ENCODE measurements at places on chromosomes 7 and 10.

DNA sequence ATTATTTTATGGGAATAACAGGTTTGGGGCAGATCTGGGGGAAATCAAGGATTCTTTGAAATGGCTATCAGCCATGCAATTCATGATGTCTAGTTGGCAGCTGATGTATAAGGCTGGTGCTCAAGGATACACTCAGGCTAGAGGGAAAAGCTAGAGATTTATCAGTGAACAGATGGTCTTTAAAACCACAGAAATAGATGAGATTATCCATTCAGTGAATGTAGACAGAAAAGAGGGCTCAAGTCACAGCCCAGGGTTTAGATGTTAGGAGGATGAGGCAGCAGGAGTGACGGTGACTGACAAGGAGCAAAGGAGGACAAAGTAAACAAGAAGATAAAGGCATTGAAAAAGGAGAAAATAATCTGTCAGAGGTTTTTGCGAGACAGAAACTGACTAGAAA, 238.7 kb downstream of the CDK14 start:
- DNase-seq: no peak

DNA sequence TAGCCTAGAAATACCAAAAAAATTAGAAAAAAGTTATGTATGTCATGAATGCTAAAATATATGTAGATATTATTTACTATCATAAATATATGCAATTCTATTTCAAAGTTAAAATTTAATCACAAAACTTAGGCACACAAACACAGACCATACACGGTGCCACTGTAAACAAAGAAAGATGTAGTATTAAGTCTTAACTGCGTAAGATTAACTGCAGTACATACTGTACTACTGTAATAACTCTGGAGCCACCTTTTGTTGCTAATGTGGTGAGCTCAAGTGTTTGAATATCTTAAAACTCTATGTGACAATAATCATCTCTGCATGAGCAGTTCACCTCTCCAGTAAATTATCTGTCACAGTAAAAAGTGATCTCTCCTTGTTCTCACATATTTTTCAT, 23.6 kb downstream of the GDI2 start:
- DNase-seq: no peak

- no peak for DNase-seq
Observed at GRCh38 chr10:116098411-116099022, 174.5 kb downstream of the GFRA1 start.

DNA sequence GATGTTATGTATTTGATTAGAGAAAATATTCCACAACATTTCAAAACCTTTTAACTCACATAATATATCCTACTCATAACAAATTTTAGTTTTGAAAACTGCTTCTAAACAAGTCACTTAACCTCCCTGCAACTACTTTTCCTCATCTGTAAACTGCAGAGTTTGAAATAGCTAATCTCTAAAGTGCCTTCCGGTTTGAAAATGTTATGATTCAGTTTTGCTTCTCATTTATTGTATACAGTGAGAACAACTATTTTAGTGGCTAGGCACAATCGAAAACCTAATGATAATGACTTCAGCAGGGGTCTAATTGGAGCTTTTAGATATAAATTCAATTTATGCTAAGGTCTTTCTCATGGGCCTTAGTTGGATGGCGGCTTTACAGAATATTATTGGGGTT, 30.7 kb upstream of the TEX47 start:
- DNase-seq: no peak

DNA sequence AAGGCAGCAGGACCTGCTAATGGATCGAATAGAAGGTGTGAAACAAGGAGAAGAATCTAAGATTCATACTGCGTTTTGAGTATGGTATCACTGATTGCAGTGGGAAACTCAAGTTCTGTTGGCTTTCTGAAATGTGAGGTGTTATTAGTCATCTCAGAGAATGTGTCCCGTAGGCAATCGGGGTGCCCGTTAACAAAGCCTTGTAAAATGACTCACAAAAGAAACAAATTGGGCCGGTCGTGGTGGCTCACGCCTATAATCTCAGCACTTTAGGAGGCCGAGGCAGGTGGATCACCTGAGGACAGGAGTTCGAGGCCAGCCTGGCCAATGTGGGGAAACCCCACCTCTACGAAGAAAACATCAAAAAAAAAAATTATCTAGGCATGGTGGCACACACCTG, 118.2 kb upstream of the C7orf33 start:
- DNase-seq: peak; percentile 61

DNA sequence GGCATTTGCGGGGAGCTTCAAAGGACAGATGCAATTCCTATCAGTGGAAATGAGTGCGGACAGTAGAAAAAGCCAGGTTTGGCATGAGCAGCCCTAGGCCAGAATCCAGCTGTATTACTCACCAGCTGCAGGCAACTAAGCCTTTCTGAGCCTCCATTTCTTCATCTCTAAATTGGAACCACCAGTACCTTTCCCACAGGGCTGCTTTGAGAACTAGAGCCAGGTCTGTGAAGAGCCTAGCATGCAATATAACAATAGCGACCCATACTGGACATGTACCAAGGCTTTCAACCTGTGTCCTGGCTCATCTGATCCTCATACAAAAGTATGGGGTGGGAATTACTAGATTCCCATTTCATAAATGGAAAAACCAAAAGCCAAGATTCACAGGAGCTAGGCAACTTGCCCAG, 101.0 kb downstream of the GSAP start:
- DNase-seq: no peak

- no peak for DNase-seq
Observed at GRCh38 chr7:75979759-75980429, 14.5 kb downstream of the TMEM120A start.

- no peak for DNase-seq
Observed at GRCh38 chr10:86367152-86367951, 757 bp upstream of the GRID1 start.

DNA sequence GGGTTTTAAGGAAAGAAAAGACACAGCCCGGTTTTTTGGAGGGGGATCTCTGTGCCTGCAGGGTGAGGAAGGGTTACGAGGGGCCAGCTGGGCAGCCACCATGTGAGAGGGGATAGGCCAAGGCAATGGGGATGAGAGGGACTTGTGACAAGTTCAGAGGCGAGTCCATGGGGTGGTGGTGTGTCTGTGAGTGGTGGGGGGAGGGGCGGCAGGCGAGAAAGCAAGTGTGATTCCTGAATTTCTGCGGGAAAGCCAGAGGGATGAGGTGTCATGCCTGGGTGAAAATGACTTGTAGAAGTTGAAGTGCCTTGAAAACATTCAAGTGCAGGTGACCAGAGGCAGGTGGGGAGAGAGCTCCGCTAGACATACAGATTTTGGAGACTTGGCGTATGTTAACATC, 61.0 kb upstream of the RNF32 start:
- DNase-seq: no peak

- DNase-seq: no peak
Observed at GRCh38 chr7:4792537-4793126, 17.2 kb downstream of the AP5Z1 start.

GRCh38 chr7:37211097-37211880, 237.4 kb downstream of the ELMO1 start:
- no peak for DNase-seq

DNA sequence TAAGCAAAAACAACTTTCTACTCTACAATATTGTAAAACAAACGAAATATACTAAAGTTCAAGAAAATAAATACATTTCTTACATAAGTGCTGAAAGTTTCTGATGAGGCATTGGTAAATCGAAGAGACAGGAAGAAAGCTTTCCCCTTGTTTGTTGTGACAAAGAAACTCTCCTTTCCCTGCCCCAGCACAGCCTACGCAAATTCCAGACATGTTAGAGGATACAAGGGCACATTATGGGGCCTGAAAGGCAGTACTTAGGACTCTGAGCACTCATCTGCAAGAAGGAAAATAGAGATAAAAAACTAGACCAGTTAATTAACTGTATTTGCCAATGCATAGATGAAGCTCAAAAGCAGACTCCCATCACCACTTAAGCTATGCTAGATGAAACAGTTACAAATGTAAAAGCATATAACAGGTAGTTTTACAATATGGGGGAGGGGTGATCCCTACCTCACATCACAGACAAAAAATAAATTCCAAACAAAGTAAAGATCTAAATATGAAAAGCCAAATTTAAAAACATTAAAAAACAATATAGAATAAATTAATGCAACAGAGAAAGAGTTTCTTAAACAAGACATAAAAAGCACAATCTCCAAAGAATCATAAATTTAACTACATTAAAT, 21.8 kb downstream of the ARHGAP19 start:
- DNase-seq: no peak

GRCh38 chr10:30662814-30663213, 33.3 kb upstream of the LYZL2 start:
- DNase-seq: no peak

DNA sequence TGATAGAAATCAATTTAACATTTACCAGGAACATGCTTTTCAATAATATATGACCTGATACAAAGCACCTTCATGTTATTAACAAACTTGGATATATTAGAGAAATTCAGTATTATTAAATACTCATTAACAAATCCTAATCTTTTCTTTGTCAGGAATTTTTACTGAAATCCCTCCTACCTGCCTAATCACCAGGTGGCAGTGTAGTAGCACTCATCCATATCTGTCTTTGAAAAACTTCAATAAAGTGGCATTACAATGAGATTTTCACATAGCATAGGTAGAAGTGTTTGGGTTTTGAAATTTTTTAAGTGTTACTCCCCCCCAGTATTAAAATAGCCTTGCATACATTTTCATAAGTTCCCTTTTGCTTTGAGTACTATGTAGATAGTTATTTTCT, 1246.6 kb upstream of the LRRN3 start:
- DNase-seq: peak; percentile 15

DNA sequence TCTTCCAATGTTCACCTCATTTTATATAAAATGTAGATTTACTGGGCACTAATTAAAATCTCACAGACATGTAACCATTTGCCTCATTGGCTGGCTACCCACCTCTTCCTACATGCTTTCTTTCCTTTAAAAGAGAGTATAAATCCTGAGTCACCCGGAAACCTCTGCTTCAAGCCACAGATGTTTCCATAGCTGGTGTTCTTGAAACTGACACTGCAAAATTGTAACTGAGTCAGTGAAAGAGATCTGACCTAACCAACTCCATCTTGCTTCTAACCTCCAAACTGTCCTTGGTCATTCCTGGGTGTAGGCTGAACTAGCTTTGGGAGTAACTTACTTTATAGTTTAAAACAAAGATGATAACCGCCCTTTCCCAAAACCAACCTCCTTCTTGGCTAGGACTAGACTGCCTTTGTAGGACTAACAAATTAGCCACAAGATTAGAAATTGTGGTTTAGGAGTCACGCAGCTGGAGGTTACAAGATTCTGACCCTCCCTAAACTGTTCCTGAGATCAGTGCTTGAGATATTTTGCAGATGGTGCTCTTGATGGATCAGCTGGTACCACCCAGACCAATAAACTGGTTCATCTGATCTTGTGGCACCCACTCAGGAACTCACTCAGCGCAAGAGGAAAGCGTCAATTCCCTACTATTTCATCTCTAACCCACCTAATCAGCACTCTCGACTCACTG, 33.5 kb downstream of the SVOPL start:
- DNase-seq: no peak

DNA sequence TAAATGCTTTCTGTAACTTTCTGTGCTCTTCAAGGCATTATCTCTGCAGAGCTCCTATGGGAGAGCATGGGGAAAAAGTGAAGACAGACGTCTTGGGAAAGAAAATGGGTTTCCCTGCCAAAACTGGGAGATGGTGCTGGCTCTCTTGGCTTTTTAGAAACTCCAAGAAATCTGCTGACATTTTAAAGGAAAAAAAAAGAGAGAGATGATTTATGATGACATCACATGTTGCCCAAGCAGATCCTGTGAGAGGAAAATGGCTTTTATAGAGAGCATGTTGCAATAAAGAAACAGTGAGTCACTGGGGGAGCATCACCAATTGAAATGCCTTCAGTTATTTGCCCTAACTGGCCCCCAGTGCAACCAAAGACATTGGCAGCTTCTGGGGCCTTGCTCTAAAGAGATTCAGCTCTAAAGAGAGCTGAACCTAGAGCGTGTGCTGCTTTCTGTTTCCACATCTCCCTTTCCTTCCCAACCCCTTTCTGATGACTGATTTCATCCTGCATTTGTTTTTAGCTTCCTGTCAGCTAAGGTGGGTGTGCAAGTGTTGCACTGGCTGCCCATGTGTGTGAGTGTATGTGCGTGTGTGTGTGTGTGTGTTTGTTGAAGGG, 37.7 kb downstream of the LRMDA start:
- DNase-seq: peak; percentile 70

Data from foreskin keratinocyte (primary cell).